ENCODE measurements at places on chromosomes 1 and 21. TPM values are rescaled to one million over a fixed set of nuclear protein-coding genes. Genes with fewer than 3 reads are reported as not detected.

The TGFB2 gene
- 19.6 TPM for total RNA-seq

GRCh38 chr1:85629532-85629920 lies 49.0 kb downstream of the CCN1 start:
- DNase-seq, result no peak

DNA sequence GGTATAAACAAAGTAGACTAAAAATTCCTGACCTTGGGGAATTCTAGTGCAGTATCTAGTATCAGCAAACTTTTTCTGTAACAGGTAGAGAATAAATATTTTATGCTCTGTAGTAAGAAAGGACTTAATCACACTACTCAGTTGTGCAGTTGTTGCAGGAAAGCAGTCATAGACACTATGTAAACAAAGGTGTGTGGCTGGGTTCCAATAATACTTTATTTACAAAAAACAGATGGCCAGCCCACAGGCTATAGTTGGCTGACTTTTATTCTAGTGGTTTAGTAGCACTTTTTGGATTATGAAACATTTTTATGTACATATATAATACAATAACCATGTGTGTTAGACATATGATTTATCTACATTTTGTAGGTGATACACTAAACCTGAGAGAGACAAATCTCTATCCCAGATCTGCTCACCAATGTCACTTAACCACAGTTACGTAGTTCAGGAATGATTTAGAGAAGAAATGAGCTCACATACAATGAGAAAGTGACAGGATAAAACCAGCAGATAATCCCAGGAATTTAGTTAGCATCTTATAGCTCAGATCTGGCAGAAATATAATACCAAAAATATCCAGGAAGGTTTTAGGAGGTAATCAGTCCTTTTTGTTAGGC lies 56.1 kb downstream of the MIER1 start:
- DNase-seq, result no peak

The TNFRSF9 gene
- total RNA-seq, result not detected

The FBXO42 gene
- total RNA-seq, result 28.5 TPM

The DYNLT5 gene
- 1.2 TPM for total RNA-seq

DNA sequence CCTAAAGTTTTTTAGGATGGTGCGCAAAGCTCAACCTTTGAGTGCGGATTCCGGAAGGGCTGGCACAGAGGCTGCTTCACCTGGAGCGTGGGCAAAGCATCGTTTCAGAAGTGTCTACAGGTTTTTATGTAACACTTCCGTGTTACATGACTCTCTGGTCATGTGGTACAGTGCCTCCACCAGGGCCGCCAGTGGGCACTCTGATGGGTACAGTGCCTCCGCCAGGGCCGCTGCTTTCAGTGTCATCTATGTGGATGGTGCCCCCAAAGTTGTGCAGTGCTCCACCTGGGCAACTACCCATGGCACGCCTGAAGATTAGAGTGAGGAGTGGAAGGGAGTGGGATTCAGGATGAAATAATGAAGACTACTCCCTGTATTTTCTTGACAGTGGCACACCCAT lies 101.4 kb upstream of the C1orf174 start:
- no peak for DNase-seq

GRCh38 chr1:198123133-198123532 lies 33.7 kb upstream of the NEK7 start:
- DNase-seq, result no peak

- no peak for DNase-seq
These were observed 91.2 kb downstream of the SLC45A1 start for GRCh38 chr1:8409106-8409505.

DNA sequence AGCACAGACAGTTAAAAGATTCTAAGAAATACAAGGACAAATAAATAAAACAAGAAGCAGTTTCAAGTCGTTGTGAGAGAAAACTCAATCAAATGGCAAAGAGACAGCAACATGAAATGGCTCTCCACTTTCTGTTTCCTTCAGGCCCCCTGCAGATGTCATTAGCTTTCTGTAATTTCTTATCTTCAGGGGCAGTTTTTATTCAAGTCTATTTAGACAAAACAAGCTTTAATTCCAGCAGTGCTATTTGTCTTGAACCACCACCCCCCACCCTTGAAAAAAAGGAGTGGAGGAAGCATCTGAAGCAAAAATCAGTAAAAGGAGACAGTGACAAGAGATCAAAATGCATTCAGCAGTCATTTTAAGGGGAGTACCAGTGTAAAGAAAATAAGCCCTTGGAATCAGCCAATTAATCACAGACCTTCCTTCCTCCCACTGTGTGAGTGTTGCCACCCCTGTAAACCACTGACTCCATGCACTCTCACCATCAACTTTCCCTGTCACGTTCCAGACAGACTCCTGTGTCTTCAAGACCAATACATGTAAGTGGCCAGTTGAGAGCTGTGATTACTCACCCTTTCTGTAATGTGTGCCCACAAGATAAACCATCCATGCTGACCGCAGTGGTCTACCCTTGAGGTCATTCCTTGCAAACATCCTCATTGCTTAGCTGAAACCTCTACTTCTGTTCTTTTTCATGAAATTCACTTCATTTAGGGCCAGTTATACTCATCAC lies 136.1 kb upstream of the HOOK1 start:
- no peak for DNase-seq

The VWA5B1 gene
- under 0.01 TPM for total RNA-seq

- no peak for DNase-seq
These were observed 85.7 kb downstream of the ITPKB start for GRCh38 chr1:226653311-226653921.

DNA sequence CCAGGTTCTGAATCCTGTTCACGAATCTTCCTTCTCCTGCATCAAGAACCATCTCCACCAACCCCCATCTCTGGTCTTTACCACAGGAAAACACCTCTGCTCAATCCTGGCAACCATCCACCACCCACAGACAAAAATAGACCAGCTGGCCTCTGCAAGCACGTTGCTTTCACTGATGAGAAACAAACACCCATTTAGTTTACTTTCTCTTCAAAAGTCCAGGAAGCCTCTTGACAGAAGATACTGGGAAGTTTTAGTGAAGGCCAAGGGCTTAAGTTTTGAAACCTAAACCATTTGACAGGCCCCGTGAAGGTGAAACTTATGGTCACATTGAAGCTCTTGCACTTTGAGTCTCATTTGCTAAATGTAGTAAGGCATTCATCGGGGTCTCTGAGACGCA lies 122.6 kb upstream of the PPP2R5A start:
- no peak for DNase-seq

DNA sequence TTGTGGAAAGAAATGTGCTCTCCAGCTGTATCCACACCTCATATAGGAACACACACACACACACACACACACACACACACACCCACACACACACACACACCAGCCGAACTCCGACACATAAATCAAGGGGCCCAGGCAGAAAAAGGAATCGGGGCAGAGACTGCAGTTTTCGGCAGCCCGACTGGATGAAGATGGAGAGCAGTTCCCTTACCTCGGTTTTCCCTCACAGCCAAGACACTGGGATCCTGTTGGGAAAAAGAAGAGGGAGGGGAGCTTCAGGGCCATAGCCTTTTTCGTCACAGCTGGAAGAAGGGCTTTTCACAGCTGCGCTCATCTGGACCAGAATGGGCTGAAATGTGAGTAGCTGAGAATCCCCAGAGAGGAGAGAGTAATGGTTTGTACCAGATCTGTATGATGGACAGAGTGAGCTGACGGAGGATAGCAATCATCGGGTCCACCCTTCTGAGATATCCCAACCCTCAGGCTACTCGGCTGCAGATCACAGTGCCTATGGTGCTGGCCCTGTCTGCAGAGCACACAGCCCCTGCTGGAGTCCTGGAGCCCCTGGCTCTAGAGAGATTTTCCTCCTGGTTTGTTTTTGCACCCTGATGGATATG lies 37.7 kb downstream of the PIK3C2B start:
- DNase-seq, result no peak

DNA sequence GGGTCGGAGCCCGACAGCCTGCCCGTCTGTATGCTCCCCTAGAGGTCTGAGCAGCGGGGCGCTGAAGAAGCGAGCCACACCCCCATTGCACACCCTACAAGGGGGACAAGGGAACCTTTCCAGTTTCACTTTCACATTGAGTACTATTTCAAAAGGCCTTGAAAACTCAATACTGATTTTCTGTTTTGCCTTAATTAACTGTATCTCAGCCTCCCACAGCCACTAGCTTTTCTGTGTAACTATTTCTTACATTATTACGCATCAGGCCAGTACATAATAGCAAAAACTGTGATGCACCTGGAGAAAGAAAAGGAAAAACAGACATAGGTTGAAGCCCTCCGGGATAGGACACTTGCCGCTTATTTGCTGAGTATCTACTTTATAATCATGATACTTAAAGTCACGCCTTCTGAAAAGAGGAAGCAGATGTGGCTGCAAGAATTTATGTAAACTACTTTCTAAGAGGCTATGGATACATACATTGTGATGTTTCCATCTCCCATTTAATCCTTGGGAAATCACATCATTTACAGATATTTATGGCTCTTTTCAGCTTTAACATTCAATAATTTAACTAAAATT lies 1719.5 kb downstream of the MRPL39 start:
- DNase-seq, result no peak

DNA sequence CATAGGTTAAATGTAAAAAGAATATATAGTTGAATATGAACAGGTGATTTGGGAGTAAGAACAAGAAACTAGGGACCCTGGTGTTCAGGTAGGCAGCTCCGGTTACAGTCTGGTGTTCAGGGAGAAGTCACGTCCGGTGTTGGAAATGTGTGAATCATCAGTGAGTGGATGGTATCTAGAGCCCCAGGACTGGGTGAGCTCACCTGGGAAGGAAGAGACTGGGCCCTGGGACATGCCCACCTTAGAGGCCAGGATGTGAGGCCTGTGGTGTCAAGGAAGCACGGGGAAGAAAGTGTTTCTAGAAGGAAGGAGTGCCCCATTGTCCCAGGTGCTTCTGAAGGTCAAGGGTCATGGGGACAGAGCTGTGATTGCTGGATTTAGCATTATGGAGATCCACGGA lies 1.5 kb upstream of the GJB3 start:
- DNase-seq, result no peak

DNA sequence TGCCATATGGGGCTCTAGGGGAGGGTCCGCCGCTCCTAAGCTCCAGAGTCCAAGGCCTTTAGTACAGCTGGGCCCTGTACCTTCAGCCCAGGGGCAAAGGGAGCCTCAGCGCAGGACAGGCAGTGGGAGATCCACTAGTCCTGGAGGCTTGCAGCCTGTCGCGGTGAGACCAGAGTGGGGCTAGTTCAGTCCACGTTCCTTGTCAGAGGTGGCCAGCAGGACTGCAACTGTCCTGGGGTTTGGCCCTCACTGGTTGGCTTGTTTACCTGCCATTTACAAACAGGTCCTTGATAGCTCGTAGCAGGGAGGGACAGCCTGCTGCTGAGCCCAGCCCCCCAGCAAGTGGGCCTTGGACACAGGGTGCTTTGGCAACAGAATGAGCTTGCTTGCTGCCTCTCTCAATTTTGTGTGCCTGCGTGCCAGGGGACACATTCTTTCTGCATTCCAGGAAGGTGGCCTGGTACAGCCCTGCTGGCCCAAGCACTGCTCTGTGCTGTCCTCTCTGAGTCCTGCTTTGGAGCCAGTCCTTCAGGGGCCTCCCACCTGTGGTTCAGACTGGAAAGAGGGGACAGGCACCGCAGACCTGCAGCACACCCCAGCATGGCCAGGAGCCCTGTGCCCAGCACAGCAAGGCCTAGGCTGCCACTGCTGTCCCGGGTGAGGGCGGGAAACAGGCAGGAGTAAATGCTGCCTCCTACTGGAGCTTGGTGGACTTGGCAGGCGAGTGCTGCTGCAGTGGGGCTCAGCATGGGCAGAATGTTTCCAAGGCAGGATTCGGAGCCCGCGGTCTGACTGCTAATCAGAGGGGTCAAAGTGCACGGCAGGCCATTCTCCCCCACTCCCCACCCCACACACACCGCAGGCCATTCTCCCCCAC lies 15.2 kb downstream of the H6PD start:
- DNase-seq, result peak; percentile 44
